ENCODE measurements at places on chromosomes 16 and 17. TPM values are rescaled to one million over a fixed set of nuclear protein-coding genes. Genes with fewer than 3 reads are reported as not detected.
A peak's percentile ranks its signal among the peaks of the same experiment; 100 is the strongest.

ENO3 gene
- 534 TPM for total RNA-seq

AIPL1 gene
- total RNA-seq = not detected

SUPT4H1 gene
- 59.2 TPM for total RNA-seq

SPN gene
- total RNA-seq = 0.91 TPM

DNA sequence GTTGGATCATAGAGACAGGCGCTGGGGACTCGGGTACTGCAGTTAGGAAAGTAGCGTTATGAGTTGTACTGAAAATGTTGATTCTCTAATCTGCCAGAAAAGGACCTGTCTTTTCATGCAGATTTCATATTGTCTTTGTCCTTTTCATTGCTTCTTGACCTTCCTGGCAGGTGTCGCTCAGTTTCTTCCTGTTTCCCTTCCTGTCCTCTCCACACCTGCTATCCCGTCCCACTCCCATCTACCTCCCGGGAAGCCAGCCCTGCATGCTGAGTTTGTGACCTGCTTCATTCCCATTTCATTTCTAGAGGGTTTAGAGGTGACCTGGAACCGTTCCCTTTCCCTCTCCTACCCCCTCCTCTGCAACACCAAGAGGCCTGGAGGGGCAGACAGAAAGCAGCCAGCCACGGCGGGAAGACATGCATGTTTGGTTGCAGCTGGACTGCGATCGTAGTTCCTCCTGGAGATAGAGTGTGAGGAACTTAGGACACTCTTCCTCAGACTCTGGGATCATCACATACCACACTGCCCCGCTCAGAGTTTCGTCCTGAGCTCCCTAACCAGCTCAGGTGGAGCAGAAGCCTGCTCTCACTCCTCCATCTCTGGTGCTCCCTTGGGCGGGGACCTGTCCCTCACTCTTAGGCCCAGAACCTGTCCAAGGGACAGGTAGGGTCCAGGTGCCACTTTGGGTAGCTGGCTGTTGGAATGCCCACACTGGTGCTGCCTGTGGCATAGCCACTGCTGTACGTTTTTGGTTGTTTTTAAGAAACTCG is 23.9 kb upstream of the ARHGAP23 start:
- no peak for DNase-seq

GRCh38 chr16:86193528-86194193 is 294.7 kb downstream of the IRF8 start:
- no peak for DNase-seq

DNA sequence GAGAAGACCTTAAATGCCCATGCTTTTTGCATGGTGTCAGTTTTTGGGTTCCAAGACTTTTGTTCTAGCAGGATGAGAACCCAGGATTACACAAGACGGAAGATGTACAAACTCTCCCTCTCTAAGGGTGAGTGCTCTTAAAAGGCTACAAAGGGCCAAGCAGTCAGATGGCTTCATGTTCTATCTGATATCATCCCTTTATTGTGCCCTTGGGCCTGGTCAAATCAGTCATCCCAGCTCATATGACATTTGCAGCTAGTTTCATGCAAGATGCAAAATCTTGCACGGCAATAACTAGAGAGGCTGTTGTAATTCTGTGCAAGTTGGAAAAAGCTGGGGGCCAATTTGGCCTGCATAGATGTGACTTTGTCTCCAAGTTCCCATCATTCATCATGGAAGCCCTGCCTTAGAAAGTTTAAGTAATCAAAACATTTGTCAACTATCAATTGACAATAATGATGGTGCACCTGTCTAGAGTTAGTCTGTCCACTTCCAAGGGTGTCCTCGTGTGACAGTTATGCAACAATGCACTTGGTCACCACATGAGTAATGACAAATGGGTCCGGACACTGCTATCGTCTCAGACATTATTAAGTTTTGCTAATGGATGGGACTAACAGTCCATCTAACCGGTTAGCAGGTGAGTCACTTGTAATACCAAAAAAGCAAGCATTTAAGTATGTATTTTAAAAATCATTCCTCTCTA is 58.6 kb upstream of the ZFHX3 start:
- no peak for DNase-seq

DNA sequence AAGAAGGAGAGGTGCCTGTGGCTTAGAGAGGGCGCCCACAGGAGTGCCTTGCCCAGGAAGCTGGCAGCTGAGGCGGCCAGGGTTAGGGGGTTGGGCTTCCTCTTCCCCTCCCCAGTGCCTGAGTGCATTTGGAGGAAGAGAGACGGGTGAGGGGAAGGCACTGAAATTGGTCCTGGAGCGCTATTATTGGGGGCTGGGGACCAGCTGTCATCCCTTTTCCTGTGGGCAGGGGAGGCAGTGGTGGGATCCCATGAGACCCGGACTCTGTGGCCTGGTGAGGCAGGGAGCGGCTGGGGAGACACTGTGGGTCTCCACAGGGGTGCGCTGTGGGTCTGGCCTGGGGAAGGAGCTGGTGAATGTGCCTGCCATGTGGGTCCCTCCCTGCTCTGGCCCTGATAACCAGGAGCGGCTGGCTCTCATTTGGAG is 259.7 kb downstream of the SEC14L1 start:
- DNase-seq = peak; percentile 67

DNA sequence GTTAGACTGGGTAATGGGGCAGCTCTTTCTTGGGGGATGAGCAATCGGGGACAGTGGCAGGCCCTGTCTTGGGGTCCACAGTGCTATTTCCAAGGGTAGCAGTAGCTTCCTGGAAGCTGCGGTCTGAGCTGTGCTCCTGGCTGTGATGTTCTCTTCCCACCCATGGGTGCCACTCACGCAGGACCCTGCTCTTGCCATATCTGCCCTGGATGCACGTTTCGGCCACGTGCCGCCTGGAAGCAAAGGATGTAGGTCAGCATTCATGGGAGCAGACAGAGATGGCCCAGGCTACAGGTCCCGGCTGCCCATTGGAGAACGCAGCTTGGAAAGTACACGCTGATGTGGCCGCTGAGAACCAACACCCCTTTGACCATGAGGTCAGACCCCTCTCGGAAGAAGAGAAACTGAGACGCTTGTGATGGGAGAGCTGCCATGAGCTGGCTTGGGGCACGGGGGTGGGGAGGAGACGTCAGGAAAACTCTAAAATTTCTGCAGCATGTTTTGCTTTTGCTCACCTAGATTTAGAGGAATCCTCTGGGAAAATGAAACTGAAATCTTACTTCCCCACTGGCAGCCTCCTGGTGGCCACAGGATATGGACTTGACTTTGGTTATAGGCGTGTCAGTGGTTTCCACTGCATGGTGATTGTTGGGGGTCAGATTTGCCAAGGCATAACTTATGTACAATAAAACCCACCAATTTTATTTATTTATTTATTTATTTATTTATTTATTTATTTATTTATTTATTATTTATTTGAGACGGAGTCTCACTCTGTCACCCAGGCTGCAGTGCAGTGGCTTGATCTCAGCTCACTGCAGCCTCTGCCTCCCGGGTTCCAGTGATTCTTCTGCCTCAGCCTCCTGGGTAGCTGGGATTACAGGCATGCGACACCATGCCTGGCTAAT is 36.2 kb upstream of the IRF8 start:
- DNase-seq = no peak

DNA sequence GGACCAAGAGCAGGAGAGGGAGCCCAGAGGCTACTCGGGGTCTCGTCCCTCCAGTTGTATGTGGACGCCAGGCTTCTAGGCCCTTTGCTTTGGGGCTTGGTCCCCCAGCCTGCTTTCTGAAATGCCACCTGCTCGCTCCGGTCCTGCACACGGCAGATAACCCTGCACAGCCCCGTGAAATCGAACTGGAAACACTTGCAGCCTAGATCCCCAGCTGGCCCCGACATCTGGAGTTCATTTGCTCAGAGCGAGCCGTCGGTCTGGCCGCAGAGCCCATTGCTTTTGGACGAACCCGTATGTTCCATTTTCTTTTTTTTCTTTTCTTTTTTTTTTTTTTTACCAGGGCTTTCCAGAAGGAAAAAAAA is 22.9 kb downstream of the C1QTNF1 start:
- DNase-seq = peak; percentile 82
